Type B pancreatic cell (in vitro differentiated cells): ENCODE measurements at places on chromosomes 13 and 19. TPM values are rescaled to one million over a fixed set of nuclear protein-coding genes. Genes with fewer than 3 reads are reported as not detected.

Gene SLC10A2
- 1.7 and 3.0 TPM in 2 replicates for total RNA-seq

Gene MBD3L2B
- not detected in 2 replicates for total RNA-seq

Gene CCDC97
- total RNA-seq, result 26.7 and 42.6 TPM in 2 replicates

Gene IGLON5
- total RNA-seq, result 0.33 and 18.0 TPM in 2 replicates

Gene PSG4
- total RNA-seq, result not detected in 2 replicates

Gene CEACAM21
- total RNA-seq, result not detected in 2 replicates

Gene RHPN2
- total RNA-seq, result 31.6 and 81.6 TPM in 2 replicates

Gene SLC25A42
- total RNA-seq, result 10.0 and 13.4 TPM in 2 replicates

Gene GPALPP1
- total RNA-seq, result 18.9 and 29.3 TPM in 2 replicates

- no peak for DNase-seq
These were observed 375.0 kb downstream of the PCDH9 start for GRCh38 chr13:66855131-66855530.

- no peak for DNase-seq
These were observed 6.8 kb upstream of the BCAT2 start for GRCh38 chr19:48817585-48818124.

DNA sequence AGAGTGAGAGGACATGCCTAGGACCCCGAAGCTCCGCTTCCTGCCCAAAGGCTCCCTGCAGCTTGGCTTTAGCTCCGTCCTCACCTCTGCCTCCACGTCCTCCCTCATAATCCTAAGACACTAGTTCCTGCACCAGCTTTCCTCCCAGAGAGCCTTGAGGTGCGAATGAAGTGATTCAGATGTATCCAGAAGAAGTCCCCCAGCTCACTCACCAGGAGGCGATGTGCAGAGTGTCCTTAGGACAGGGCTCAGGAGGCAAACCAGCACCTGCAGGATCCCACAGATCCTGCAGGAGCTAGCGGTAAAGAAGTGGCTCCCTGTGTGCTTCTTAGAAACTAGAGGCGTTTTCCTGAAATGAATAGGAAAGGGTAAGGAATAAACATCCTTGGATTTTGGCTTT, 109.7 kb downstream of the HSPH1 start:
- no peak for DNase-seq

DNA sequence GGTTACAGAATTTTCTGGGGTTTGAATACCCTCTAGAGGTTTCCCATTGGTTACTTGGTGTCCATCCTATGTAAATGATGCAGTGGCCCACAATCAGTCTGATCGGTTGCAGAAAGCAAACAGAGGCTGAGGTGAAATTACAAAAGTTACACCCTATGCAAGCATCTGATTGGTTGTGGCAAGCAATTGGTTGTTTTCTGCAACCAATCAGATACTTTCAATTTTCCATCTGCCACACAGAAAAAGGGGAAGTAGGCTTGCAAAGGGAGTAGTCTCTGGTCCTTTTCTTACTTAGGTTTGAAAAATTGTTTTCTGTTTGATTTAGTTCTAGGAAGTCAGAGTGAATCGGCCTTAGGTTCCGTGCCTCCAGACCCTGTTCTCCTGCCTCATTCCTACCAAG, 93.1 kb downstream of the WTIP start:
- no peak for DNase-seq

GRCh38 chr13:52975161-52975560, 53.5 kb upstream of the OLFM4 start:
- DNase-seq, result no peak

- DNase-seq, result no peak
These were observed 42.5 kb downstream of the ABCC4 start for GRCh38 chr13:95258619-95259194.

DNA sequence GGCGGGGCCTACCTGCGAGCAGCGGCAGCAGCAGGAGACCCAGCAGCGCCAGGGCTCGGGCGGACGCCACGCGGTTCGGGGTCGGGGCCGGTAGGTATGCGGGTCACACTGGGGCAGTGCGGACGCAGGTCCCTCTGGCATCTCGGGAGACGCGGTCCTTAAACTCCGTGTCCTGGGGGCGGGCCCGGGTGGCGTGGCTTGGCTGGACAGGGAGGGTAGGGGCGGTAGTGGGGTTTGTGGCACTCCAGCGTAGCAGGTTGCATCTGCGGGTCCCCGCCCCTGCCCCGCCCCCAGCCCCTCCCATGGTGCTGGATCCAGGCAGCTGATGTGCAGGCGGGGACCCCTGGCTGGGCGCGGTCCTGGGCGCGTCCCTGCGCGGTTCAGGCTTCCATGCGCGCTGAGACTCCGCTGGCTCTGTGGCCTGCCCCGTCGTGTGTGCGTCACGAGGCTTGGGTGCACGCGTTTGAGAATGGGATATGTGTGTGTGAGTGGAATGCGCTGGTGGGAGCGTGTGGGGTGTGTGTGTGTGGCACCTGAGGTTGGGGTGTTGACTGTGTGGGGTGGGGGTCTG, 96.1 kb downstream of the WTIP start:
- DNase-seq, result no peak

GRCh38 chr19:1850809-1851653, 2.7 kb upstream of the REXO1 start:
- no peak for DNase-seq

DNA sequence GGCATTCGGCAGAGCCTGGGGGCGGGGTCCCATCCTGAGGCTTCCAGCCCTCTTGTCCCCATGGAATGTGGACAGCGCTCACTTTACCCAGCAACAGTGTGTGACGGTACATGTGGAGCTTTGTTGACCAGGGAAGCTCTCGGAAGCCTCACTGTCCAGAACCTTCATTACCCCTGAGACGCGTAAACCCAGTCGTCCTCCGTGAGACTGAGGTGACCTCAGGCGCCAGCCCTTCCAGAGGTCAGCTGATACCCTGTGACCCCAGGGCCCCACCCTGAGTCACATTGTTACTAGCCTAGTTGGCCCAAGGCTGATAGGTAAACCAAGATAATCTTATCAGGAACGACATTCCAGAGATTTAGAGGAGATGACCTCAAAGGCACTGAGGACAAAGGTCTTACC, 10.2 kb upstream of the TMEM160 start:
- DNase-seq, result no peak
